ENCODE measurements at places on chromosomes 7 and 10.
A peak's percentile ranks its signal among the peaks of the same experiment; 100 is the strongest.

DNA sequence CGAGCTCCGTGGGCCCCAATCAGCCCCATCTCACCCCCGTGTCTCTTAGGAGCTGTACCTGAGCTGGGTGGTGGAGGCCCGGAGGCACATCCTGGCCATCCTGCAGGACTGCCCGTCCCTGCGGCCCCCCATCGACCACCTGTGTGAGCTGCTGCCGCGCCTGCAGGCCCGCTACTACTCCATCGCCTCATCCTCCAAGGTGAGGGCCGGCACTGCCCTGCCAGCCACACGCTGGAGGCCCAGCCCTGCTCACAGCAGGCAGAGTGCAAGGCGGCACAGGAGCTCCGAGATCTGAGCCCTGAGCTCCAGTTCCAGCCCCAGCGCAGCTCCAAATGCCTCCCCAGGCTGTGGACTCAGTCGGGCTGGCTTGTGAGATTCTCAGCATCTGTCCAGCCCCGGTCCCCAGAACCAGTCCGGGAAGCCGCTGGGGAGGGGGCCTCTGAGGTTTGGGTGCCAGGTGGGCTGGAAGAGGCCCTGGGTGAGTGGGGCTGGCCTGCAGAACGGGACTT lies 9.3 kb downstream of the TMEM120A start:
- no peak overlapping the region for H3K27ac ChIP-seq
- no peak for DNase-seq
- no peak overlapping the region for H3K4me3 ChIP-seq

- H3K36me3 ChIP-seq: no peaks in the 10 kb centered on the region
- H3K27ac ChIP-seq: no peak overlapping the region
- no peak overlapping the region for H3K4me3 ChIP-seq
Observed at GRCh38 chr7:150388709-150389531, 9.8 kb downstream of the ZNF775 start.

GRCh38 chr10:34824870-34825269 lies 9.8 kb upstream of the PARD3 start:
- H3K27me3 ChIP-seq: no peaks in the 10 kb centered on the region
- H3K27ac ChIP-seq: no peak overlapping the region
- H3K36me3 ChIP-seq: no peaks in the 10 kb centered on the region
- H3K4me1 ChIP-seq: no peaks in the 10 kb centered on the region

GRCh38 chr10:947051-947450 lies 15.5 kb upstream of the LARP4B start:
- no peaks in the 10 kb centered on the region for H3K27me3 ChIP-seq
- no peak for DNase-seq
- H3K27ac ChIP-seq: no peak overlapping the region
- H3K4me1 ChIP-seq: peaks cover 11% of the 10 kb centered on the region
- no peaks in the 10 kb centered on the region for H3K36me3 ChIP-seq

GRCh38 chr10:69279110-69279509 lies 814 bp downstream of the HK1 start:
- H3K4me1 ChIP-seq: peaks cover 16% of the 10 kb centered on the region
- no peaks in the 10 kb centered on the region for H3K36me3 ChIP-seq
- no peaks in the 10 kb centered on the region for H3K27me3 ChIP-seq
- peak; percentile 38 for DNase-seq
- H3K27ac ChIP-seq: no peak overlapping the region

- no peak for DNase-seq
- H3K4me3 ChIP-seq: no peak overlapping the region
- H3K27me3 ChIP-seq: no peaks in the 10 kb centered on the region
- no peaks in the 10 kb centered on the region for H3K4me1 ChIP-seq
- no peak overlapping the region for H3K27ac ChIP-seq
- H3K36me3 ChIP-seq: no peaks in the 10 kb centered on the region
Observed at GRCh38 chr10:64090865-64091264, 569.7 kb downstream of the REEP3 start.

DNA sequence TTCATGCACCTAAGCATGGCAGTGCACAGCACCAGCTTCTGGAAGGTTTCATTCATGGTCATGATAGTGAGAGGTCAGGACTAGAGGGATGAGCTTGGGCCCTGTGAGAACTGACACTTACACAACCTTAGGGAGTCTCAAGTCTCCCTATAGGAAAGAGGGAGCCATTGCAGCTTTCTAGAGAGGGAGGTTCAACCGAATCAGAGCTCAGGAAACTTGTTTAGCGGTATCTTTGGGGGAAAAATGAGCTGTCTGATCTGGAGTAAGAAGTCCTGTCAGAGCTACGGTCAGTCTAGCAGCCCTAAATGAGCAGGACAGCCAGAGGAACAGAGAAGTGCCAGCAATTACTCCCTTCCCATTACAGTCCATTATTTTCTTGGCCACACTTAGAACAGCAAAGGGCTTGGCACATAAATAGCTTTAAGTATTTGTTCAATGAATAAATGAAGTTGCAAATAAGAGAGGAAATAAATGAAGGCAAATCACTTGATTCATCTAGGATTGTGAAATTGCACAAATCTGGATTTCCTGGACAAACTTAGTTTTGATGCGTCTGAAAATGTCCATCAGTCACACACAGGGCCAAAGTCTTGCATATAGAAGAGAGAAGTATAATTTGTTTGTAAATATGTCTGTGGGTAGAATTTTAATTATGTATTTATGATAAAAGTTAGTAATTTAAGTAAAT lies 262.0 kb downstream of the GLI3 start:
- no peaks in the 10 kb centered on the region for H3K36me3 ChIP-seq
- no peaks in the 10 kb centered on the region for H3K27me3 ChIP-seq
- H3K4me1 ChIP-seq: no peaks in the 10 kb centered on the region
- no peak overlapping the region for H3K27ac ChIP-seq

DNA sequence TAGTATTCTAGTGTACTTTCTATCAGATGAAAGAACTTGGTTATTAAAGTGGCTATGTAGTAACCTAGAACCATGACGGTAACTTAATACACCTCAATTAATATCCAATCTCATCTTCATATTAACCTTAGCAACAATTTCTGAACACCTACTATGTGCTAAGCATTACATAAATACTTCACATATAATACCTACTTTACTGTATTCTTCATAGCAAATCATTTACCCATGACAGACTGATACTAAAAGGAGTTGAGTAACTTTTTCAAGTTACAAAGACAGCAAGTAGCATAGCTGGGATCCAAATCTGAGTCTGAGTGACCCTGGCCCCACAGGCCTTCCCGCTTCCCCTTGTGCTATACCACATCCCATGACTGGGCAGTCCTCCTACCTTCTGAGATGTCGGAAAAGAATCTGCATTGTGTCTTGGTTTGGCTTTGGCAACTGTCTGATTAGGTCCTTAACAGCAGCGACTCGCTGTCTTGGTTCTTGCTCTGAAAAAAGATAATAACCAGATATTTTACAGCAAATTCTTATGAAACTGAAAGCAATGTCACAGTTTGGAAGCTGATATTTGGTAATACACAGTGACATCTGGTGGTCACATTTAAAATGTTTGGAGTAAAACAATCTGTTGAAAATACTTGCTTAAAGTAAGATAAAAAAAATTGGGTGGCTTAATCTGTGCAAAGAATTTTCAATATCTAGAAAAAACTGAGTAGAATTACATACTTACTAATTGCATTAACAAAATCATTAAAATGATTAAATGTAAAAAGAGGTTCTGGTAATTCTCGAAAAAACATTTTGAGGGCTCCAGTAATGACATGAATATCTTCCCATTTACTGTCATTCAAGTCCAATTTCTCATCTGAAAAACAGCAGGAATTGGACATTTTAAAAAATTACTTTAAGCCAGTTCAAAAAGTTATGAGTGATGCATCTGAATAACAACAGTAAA lies 120.1 kb downstream of the ARHGAP12 start:
- no peaks in the 10 kb centered on the region for H3K36me3 ChIP-seq
- H3K4me1 ChIP-seq: peaks cover 3% of the 10 kb centered on the region
- peak; percentile 71 for DNase-seq
- H3K27ac ChIP-seq: no peak overlapping the region
- no peak overlapping the region for H3K4me3 ChIP-seq
- H3K27me3 ChIP-seq: no peaks in the 10 kb centered on the region

DNA sequence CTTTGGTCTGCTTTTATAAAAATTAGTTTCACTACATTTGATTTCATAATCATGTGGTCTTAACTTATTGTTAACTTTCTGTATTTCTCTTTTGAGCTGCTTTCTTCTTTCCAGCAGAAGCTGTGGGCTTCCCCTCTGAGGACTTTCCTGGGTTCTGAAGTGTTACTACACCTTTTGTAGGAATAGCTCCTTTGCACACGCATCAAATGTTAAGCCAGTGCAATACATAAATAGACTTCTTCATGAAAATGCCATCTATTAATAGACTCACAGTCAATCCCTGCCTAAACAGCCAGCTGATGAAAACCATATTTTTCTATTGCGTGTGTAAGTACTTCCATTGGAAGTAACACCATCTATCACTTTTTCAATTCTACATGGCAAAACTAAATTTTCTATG lies 1.5 kb downstream of the ABCB4 start:
- H3K27ac ChIP-seq: peak overlapping the region; percentile 92
- H3K27me3 ChIP-seq: no peaks in the 10 kb centered on the region
- peaks cover 6% of the 10 kb centered on the region for H3K36me3 ChIP-seq
- H3K4me3 ChIP-seq: peak overlapping the region; percentile 87
- H3K4me1 ChIP-seq: peaks cover 41% of the 10 kb centered on the region

DNA sequence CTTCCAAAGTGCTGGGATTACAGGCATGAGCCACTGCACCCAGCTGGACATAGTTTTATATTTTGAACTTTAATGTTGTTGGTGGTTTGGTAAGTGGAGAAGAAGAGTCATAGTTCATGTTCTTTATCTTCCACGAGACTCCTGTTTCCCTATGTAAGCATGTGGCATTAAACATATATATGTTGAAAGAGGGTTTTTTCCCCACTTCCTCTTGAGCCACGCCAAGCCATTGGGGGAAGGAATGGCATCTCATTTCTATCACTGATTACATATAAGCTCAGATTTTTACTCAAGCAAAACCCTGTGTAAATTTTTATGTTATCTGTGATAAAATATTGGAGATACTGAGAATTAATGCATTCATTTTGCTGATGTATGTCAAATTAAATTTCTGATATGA lies 300.4 kb downstream of the PHF14 start:
- no peaks in the 10 kb centered on the region for H3K27me3 ChIP-seq
- no peaks in the 10 kb centered on the region for H3K4me1 ChIP-seq
- H3K36me3 ChIP-seq: no peaks in the 10 kb centered on the region
- H3K27ac ChIP-seq: no peak overlapping the region

- no peaks in the 10 kb centered on the region for H3K27me3 ChIP-seq
- no peaks in the 10 kb centered on the region for H3K36me3 ChIP-seq
- no peak overlapping the region for H3K4me3 ChIP-seq
- no peak overlapping the region for H3K27ac ChIP-seq
Observed at GRCh38 chr10:114810926-114811325, 10.7 kb upstream of the FHIP2A start.

DNA sequence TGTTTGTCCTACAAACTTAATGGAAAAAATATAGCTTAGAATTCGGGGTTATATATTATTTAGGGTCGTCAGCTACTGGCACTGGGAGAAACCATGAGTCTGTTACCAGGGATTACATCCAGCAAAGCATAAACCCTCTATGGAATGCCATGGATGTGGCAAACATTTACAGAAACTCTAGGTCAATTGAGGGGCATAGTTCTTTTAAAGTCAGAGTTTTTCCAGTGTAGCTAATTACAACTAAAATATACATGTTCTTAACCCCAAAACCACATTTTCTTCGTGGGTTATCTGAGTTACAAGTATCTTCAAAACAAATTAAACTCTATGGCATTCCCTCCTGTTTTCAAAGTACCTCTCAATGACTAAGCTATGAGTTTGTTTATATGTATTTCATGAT lies 99.3 kb upstream of the THSD7A start:
- no peaks in the 10 kb centered on the region for H3K4me1 ChIP-seq
- H3K27me3 ChIP-seq: no peaks in the 10 kb centered on the region

DNA sequence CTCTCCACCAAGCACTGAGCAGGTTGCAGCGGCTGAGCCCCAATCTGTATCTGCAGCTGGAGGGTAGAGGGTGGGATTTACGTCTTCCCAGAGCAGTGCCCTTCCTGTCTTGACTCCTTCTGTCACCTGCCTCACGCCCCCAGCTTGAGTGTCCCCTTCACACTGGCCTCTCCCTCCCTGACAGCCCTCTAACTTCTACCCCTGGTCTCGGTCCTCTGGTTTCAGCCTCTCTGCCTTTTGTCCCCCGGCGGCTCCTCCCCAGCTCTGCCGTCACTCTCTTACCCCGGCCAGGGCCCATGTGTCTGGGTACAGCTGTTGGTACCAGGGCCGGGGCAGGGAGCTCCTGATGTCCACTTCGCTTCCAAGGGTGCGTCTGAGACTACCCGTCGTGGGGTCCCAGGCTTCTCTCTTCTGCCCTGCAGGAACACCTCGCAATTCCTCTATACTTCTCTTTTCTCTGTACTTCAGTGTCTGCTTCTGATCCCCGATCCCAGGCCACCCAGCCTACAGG lies 654 bp downstream of the MUC3A start:
- no peaks in the 10 kb centered on the region for H3K4me1 ChIP-seq
- no peaks in the 10 kb centered on the region for H3K36me3 ChIP-seq
- H3K4me3 ChIP-seq: no peak overlapping the region

- no peak for DNase-seq
- H3K36me3 ChIP-seq: no peaks in the 10 kb centered on the region
- no peaks in the 10 kb centered on the region for H3K4me1 ChIP-seq
- H3K4me3 ChIP-seq: no peak overlapping the region
Observed at GRCh38 chr7:80453699-80454340, 58.0 kb downstream of the GNAT3 start.

GRCh38 chr10:93115661-93116383 lies 42.1 kb downstream of the CYP26A1 start:
- H3K4me3 ChIP-seq: no peak overlapping the region
- DNase-seq: peak; percentile 77
- peak overlapping the region; percentile 10 for H3K27ac ChIP-seq
- H3K36me3 ChIP-seq: no peaks in the 10 kb centered on the region
- no peaks in the 10 kb centered on the region for H3K27me3 ChIP-seq

- no peak for DNase-seq
- H3K27ac ChIP-seq: no peak overlapping the region
- no peaks in the 10 kb centered on the region for H3K36me3 ChIP-seq
- no peaks in the 10 kb centered on the region for H3K4me1 ChIP-seq
- no peak overlapping the region for H3K4me3 ChIP-seq
Observed at GRCh38 chr10:104928734-104929133, 287.6 kb downstream of the SORCS3 start.

DNA sequence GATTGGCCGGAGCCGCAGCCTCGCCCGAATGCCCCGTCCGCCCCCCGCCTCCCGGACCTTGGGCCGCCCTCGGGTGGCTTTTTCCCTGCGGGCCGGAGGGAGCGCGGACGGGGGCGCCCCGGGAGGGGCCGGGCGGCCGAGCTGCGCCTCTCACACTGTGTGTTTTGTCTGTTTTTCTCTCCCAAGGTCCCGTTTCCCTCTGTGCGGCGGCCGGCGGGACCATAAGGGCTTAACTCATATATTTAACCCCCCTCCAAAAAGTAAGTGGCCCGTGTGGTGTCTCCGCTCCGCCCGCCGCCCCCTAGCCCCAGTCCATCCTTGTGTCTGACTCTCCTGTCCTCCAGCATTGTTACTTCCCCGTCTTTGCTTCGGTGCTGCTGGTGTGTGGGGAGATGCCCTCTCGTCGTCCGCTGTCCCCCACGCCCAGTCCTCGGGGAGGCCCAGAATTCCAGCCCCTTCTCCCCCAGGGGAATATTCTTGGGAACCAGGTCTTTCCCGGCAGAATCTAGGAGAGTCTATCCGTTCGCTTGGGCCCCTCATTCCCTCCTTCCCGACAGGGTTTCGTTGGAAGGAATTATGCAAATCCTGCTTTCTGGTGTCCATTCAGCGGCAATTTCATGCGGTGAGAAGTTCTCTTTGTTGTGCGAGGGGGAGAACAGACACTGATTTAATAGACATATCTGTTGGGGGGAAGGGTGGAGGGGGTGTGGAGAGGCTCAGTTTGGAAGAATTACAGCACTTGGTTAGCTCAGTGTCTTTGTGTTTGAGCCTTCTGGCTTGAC lies 1.3 kb downstream of the LCOR start:
- H3K4me3 ChIP-seq: peak overlapping the region; percentile 75

Data from B cell (primary cell).